Activated CD4-positive, alpha-beta memory T cell treated with anti-CD3 and anti-CD28 coated beads for 36 hours (primary cell): ENCODE measurements at places on chromosomes 7 and 10. TPM values are rescaled to one million over a fixed set of nuclear protein-coding genes. Genes with fewer than 3 reads are reported as not detected.

DNA sequence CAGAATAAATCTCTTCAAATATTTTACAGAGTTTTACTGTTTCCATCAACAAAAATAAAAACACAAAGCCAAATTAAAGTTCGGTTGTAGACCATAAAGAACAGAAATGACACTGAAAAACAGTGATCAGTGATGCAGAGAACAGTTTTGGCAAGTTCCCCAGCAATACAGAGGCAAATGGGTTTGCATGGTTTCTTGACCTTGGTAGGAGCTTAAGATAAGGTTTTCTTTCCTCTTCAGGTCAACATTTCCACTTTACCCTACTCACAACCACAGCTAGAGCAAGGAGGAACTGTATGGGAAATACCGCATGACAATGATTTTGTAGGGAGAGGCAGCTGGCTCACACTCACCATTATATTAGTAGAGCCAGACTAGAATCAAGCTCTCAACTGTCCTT, 199.5 kb downstream of the SH2D4B start:
- H3K36me3 ChIP-seq, result no peaks in the 10 kb centered on the region
- H3K27ac ChIP-seq, result no peak overlapping the region
- H3K4me1 ChIP-seq, result no peaks in the 10 kb centered on the region
- H3K27me3 ChIP-seq, result peaks cover 10% of the 10 kb centered on the region
- no peak for DNase-seq

DNA sequence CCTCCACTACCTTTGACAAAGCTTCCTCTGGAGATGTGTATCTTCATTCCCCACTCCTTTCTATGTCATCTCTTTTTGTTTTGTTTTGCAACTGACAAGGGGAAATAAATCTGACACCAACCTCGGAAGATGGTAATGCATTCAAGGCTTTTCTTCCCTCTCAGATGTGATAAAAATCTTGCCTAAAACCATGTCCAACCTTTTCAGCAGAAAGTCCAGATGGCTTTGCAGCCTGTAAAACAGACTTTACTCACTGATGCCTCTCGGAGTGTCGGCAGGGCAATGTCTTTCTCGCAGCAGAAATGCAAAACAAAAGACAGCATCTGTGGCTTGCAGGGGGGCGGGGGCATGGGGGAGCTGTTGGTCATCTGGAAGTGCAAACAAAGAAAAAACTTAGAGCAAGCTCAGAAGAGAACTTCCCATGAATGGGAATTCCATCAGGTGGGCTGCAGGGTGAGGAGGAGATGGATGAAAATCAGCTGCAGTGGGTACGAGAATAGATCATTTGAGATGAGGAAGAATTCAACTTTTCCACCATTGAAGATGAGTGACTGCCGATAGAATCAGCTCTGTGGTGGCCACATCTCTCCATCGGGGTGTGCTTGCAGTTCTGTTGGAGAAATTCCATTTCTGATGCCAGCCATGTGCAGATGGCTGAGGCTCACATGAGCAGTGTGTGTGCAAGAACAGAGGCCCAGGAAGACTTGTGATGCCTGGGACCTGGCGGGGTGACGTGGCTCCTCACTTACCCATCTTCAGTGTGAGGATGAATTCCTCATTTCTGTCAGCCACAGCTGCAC, 237.7 kb downstream of the WDR37 start:
- H3K4me1 ChIP-seq, result peaks cover 7% of the 10 kb centered on the region
- H3K36me3 ChIP-seq, result no peaks in the 10 kb centered on the region
- peaks cover 10% of the 10 kb centered on the region for H3K27me3 ChIP-seq
- no peak overlapping the region for H3K4me3 ChIP-seq
- no peak overlapping the region for H3K27ac ChIP-seq

DNA sequence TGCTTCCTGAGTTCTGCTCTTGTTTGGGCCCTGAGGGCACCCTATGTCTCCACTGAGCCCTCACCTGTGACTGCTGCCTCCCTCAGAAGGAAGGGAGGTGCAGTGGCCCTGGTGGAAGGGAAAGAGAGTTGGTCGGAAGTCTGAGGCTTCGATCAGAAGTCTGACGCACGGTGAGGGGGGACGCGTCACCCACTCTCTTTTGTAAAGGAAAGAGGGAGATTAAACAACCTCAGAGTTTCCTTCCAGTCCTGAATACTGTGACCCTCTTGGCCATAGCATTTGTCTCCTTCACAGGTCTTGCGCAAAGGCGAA, 31.4 kb upstream of the TRIM8 start:
- peaks cover 1% of the 10 kb centered on the region for H3K36me3 ChIP-seq
- peak overlapping the region; percentile 92 for H3K27ac ChIP-seq
- H3K4me1 ChIP-seq, result peaks cover 47% of the 10 kb centered on the region
- DNase-seq, result peak; percentile 70
- H3K4me3 ChIP-seq, result no peak overlapping the region

GRCh38 chr7:116543664-116544063, 18.8 kb downstream of the CAV1 start:
- H3K4me3 ChIP-seq, result no peak overlapping the region
- peaks cover 11% of the 10 kb centered on the region for H3K27me3 ChIP-seq
- no peak for DNase-seq
- H3K27ac ChIP-seq, result no peak overlapping the region
- H3K4me1 ChIP-seq, result no peaks in the 10 kb centered on the region

Gene OR2A2
- not detected for total RNA-seq

Gene CALN1
- total RNA-seq, result not detected

- H3K36me3 ChIP-seq, result no peaks in the 10 kb centered on the region
- no peaks in the 10 kb centered on the region for H3K4me1 ChIP-seq
- H3K27me3 ChIP-seq, result no peaks in the 10 kb centered on the region
- H3K4me3 ChIP-seq, result no peak overlapping the region
- H3K27ac ChIP-seq, result no peak overlapping the region
Observed at GRCh38 chr10:110447886-110448285, 49.8 kb upstream of the DUSP5 start.

- no peak overlapping the region for H3K27ac ChIP-seq
- H3K27me3 ChIP-seq, result peaks cover 74% of the 10 kb centered on the region
- peaks cover 17% of the 10 kb centered on the region for H3K4me1 ChIP-seq
- H3K4me3 ChIP-seq, result no peak overlapping the region
Observed at GRCh38 chr10:3203016-3203811, 30.6 kb upstream of the PITRM1 start.

DNA sequence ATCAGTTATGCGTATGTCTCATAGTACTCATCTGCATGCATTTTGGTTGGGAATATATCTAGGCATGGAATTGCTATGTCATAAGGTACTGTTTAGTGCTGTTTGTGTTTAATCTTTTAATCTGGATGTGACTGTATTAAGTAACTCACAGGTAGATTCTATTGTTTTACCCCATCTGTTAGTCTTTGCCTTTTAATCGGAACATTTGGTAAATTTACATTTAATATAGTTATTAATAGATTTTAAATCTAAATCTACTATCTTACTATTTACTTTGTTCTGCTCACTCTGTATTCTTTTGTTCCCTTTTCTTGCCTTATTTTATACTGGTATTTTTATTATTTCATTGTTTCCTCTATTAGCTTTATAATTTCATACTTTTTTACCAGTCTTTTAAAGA, 10.6 kb upstream of the ITGA8 start:
- peaks cover 4% of the 10 kb centered on the region for H3K27me3 ChIP-seq
- no peaks in the 10 kb centered on the region for H3K36me3 ChIP-seq
- no peak overlapping the region for H3K27ac ChIP-seq
- H3K4me3 ChIP-seq, result no peak overlapping the region
- H3K4me1 ChIP-seq, result no peaks in the 10 kb centered on the region
- no peak for DNase-seq

GRCh38 chr10:114754445-114755320, 66.9 kb upstream of the FHIP2A start:
- H3K4me3 ChIP-seq, result no peak overlapping the region
- no peak overlapping the region for H3K27ac ChIP-seq
- H3K4me1 ChIP-seq, result no peaks in the 10 kb centered on the region
- no peak for DNase-seq

- no peak overlapping the region for H3K4me3 ChIP-seq
- H3K27ac ChIP-seq, result no peak overlapping the region
- H3K36me3 ChIP-seq, result no peaks in the 10 kb centered on the region
- no peaks in the 10 kb centered on the region for H3K27me3 ChIP-seq
Observed at GRCh38 chr10:103720964-103721335, 134.4 kb downstream of the SH3PXD2A start.

DNA sequence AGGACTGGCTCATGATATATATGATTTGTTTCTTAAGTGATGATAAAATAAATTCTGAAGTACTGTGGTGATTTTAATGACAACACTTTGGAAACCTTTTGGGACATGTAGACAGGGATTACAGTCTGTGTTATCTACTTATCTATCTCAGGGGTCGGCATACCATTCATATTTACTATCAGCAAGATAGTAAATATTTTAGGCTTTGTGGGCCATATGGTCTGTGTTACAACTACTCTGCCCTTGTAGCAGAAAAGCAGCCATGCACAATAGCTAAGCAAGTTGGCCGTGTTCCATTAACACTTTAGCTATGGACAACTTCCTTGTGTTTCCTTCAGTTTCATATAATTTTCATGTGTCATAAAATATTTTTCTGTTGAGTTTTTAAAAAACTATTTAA, 97.8 kb upstream of the PRPS1L1 start:
- no peaks in the 10 kb centered on the region for H3K36me3 ChIP-seq
- no peak for DNase-seq
- no peak overlapping the region for H3K4me3 ChIP-seq
- H3K27ac ChIP-seq, result no peak overlapping the region

Gene PLXDC2
- total RNA-seq, result not detected

DNA sequence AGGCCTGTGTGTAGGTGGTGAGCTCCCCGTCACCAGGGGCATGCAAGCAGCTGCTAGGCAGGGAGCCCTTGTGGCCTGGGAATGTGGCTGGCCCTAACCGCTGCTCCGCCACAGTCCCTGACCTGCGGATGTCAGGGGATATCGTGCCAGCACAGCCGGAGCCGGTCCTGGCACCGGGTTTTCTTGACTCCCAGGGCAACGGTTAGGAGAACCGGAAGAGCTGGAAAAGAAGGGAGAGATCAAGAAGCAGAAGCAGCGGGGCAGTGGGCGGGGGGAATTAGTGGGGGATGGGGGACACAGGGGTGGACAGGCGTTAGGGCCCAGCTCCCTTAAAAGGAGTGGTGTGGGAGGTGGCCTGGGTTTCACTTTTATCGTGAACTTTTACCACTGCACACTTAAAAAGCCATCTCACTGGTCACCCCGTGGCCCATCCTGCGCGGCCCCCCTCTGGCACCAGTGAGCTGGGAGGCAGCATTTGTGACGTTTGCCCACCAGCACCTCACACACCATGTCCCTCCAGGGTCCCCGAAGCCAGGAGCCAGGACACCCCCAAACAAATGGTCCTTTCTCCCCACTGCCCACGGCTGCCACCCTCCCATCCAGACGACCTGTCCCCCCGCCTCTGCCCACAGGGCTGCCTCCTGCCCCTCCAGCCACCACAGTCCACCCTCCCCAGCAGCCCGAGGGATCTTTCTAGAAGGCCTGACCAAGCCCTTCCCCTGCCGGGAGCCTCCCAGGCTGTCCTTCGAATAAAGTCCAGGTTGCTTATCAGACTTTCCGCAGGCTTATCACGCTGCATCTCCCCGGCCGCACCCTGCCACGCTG, 1.8 kb upstream of the MICALL2 start:
- no peaks in the 10 kb centered on the region for H3K36me3 ChIP-seq
- H3K27ac ChIP-seq, result no peak overlapping the region
- DNase-seq, result no peak
- no peak overlapping the region for H3K4me3 ChIP-seq

DNA sequence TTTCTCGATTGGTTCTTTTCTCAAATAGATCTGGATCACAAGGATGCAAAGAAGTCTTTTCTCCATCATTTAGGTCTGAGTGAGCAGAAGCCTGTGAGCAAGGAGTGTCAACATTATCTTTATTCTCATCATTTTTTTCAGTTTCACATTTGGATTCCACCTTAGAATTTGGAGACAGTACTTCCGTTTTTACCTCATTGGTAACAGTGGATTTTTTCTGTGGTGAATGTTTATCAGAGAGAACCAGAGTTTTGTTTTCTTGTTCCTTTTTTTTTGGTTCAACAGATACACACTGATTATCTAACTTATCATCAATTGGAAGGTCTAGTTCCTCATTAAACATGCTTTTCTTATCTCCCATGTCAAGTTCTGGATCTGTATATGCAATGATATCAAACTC, 151.3 kb downstream of the GALNT11 start:
- H3K27ac ChIP-seq, result no peak overlapping the region
- no peak for DNase-seq
- peaks cover 8% of the 10 kb centered on the region for H3K4me1 ChIP-seq
- H3K4me3 ChIP-seq, result no peak overlapping the region
- H3K27me3 ChIP-seq, result no peaks in the 10 kb centered on the region

DNA sequence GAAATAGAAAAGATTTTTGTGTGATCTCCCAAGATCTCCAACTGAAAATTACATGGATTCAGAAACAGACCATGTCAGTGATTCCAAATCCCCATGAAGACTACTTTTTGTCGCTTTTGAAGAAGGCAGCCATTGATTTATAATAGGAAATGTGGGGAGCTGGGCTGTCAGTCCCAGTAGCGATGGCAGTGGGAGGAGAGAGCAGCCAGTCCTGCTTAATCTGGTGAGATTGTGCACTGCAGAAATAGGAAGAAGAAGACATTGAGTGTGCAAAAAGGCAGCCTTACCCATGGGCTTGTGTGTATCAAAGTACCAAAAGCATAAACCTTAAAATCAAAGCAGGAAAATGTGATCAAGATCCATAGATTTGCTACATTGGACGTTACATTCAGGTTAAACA, 4.8 kb downstream of the ADRB1 start:
- peaks cover 11% of the 10 kb centered on the region for H3K4me1 ChIP-seq
- no peaks in the 10 kb centered on the region for H3K36me3 ChIP-seq
- no peak overlapping the region for H3K4me3 ChIP-seq
- DNase-seq, result no peak
- H3K27me3 ChIP-seq, result peaks cover 49% of the 10 kb centered on the region
- no peak overlapping the region for H3K27ac ChIP-seq

- no peak overlapping the region for H3K4me3 ChIP-seq
- H3K27ac ChIP-seq, result no peak overlapping the region
- no peak for DNase-seq
- no peaks in the 10 kb centered on the region for H3K36me3 ChIP-seq
Observed at GRCh38 chr7:113831556-113831955, 87.3 kb downstream of the PPP1R3A start.

GRCh38 chr10:71985542-71986250, 21.5 kb downstream of the CHST3 start:
- H3K27me3 ChIP-seq, result peaks cover 7% of the 10 kb centered on the region
- no peaks in the 10 kb centered on the region for H3K36me3 ChIP-seq
- H3K4me1 ChIP-seq, result peaks cover 21% of the 10 kb centered on the region
- H3K27ac ChIP-seq, result peak overlapping the region; percentile 74
- peak; percentile 47 for DNase-seq

DNA sequence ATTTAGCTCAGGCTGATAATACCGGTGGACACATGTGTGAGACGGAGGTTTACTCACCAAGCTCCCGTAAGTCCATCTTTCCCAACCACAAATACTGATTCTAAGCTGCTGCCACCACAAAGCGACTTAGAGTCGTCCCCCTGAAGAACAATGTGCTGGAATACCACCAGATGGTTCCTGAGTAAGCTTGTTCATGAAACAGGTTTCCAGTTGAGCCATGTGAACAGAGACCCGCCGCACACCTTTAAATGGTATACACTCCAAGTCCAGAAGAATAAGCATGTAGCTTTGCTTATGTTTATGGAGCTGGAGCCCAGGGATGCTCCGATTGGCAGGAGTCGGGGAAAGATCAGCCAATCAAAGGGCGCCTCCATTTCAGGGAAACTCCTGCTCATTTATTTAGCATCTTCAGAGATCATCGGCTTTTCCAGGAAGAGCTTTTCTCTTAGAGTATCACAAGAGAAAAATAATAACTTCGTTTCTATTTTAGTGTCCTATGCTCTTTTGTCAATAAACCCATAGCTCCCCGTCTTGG, 261.6 kb upstream of the AOAH start:
- H3K27ac ChIP-seq, result no peak overlapping the region
- H3K36me3 ChIP-seq, result peaks cover 10% of the 10 kb centered on the region
- H3K4me3 ChIP-seq, result no peak overlapping the region
- peaks cover 18% of the 10 kb centered on the region for H3K4me1 ChIP-seq

Gene PTF1A
- total RNA-seq, result not detected

Gene CALHM2
- 22.5 TPM for total RNA-seq
